Gastrocnemius medialis (tissue), 4 donors: ENCODE measurements at places on chromosomes 16 and 17. TPM values are rescaled to one million over a fixed set of nuclear protein-coding genes. Genes with fewer than 3 reads are reported as not detected.

- H3K27ac ChIP-seq = no peak overlapping the region
- no peak overlapping the region for H3K4me3 ChIP-seq
- DNase-seq = no peak
- H3K27me3 ChIP-seq = no peaks in the 10 kb centered on the region
- no peaks in the 10 kb centered on the region for H3K4me1 ChIP-seq
- no peaks in the 10 kb centered on the region for H3K36me3 ChIP-seq
These were observed 821.1 kb upstream of the EEF2KMT start for GRCh38 chr16:5918567-5919130.

DNA sequence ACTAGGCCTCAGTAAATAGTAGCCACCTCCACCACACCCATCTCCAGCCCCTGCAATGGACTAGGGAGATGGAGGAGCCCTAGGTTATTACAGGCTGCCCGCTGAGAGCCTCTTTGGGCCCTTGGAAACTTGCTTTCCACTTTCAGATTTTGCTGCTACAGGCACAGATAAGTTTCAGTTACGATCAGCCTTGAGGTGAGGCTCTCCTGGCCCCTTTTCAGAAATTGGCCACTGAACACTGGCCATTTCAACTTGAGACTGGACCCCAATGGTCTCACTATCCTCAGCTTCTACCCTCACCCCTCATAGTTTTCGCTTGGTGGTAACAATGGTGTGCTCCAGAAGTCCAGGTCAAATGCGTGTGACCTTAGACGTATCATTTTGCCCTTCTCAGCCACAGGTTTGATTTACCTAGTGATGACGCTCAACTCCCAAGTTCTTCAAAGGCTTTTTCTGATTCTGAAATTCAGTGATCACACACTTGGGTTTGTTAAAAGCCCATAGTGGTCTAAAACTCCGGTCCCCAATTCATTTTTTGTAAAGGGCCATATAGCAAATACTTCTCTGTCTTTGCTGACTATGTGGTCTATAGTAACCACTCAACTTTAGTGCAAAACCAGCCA lies 1.0 kb downstream of the PMM2 start:
- DNase-seq = no peak
- peak overlapping the region; percentile 98 for H3K27ac ChIP-seq
- no peaks in the 10 kb centered on the region for H3K27me3 ChIP-seq
- peak overlapping the region; percentile 97 for H3K4me3 ChIP-seq

GRCh38 chr16:88442727-88443576 lies 10.1 kb upstream of the ZFPM1 start:
- no peaks in the 10 kb centered on the region for H3K27me3 ChIP-seq
- no peak overlapping the region for H3K4me3 ChIP-seq
- H3K36me3 ChIP-seq = no peaks in the 10 kb centered on the region
- peak; percentile 47 for DNase-seq
- no peak overlapping the region for H3K27ac ChIP-seq

DNA sequence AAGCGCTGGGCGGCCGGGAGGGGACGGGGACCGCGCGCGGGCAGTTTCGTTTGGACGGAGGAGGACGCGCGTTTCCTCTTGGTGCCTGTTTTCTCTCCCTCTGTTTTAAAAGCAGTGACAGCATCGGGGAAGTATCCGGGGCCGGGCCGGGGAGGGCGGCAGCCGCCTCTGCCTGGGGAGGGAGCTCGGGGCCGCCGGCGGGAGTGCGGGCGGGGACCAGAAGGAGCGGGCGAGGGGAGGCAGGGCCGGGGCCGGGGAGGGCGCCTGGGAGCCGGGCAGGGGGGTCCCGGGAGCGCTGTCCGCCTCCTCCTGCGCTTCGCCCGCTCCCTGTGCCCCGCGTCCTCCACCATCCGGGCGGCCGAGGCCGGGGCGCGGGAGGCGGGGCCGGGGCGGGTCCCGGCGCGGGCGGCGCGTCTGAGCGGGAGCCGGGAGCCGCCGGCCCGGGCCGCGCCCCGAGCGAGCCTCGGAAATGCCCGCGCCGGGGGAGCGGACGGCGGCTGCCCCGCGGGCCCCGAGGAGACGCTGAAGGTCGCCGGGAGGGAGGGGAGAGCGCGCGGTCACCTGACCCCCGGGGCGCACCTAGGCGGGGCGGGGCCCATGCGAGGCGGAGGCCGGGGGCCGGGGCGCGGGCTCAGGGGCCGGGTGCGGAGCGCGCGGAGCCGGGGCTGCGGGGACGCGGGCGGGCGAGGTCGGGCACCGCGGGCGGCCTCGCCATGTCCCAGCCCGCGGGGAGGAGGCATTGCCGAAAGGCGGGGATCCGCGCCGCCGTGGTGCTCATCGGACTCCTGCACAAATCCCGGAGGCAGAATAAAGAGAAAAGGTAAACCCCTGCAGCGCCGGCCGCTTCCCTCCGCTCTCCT lies 57.3 kb downstream of the RAP1GAP2 start:
- no peak for DNase-seq
- peaks cover 10% of the 10 kb centered on the region for H3K4me1 ChIP-seq
- peak overlapping the region; percentile 63 for H3K27ac ChIP-seq
- no peaks in the 10 kb centered on the region for H3K36me3 ChIP-seq
- peak overlapping the region; percentile 60 for H3K4me3 ChIP-seq

DNA sequence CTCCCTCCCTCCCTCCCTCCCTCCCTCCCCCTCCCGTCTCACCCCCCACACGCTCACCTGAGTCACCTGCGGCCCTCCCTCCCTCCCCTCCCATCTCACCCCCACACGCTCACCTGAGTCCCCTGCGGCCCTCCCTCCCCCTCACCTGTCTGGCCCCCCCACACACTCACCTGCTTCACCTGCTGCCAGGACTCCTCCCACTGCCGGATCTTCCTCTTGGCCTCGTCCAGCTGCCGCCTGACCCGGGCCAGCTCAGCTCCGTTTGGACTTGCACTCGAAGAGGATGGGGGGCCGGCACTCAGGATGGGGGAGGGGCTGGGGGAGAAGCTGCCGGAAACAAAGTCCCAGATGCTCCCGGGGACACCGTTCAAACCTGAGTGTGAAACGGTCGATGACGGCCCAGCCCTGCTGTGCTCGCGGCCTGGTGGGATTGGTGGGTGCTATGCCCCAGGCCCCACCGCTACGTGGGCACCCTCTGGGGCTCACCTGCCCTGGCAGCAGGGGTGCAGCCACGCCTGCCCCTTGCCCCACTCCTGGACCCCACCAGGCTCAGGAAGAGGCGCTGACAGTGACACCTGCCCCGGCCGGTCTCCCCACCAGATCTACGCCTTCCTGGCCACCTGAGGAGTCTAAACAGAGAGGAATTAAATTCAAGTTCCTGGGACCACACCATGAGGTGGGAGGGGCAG lies 15.9 kb downstream of the GNPTG start:
- no peaks in the 10 kb centered on the region for H3K27me3 ChIP-seq
- H3K36me3 ChIP-seq = peaks cover 55% of the 10 kb centered on the region
- no peak overlapping the region for H3K27ac ChIP-seq
- no peaks in the 10 kb centered on the region for H3K4me1 ChIP-seq
- no peak overlapping the region for H3K4me3 ChIP-seq

DNA sequence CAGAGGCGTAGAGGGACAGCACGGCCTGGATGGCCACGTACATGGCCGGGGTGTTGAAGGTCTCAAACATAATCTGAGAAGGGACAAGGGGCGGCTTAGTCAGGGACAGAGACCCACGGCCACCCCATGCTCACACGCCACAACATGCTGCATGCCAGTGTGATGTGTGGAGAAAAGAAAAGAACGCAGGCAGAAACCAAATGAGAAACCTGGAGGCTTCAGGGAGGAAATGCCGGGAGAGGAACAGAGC lies 1.1 kb downstream of the ACTG1 start:
- peak overlapping the region; percentile 100 for H3K27ac ChIP-seq
- DNase-seq = no peak
- peaks cover 36% of the 10 kb centered on the region for H3K4me1 ChIP-seq

DNA sequence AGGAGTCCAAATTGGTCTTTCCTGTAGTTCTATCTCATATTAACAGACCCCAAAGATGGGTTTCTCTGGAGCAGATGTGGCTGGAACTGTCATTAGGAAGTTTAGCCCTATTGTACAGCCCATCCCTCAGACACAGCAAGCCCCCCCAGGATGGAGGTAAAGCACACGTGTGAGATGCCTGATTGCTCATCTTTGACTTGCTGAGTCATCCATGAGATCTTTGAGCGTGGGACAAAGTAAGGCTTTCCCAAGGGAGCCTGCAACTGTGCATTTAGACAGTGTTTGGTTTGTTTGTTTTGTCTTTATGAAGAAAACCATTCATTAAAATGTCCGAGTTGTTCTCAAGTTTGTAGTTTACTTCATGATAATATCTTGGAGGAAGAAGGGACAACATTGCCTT lies 145.3 kb upstream of the CDH13 start:
- no peak for DNase-seq
- no peak overlapping the region for H3K27ac ChIP-seq
- H3K4me3 ChIP-seq = no peak overlapping the region
- H3K36me3 ChIP-seq = no peaks in the 10 kb centered on the region

GRCh38 chr17:31748881-31749280 lies 110.2 kb downstream of the COPRS start:
- no peak overlapping the region for H3K27ac ChIP-seq
- H3K36me3 ChIP-seq = no peaks in the 10 kb centered on the region
- DNase-seq = no peak
- H3K4me1 ChIP-seq = peaks cover 3% of the 10 kb centered on the region
- no peaks in the 10 kb centered on the region for H3K27me3 ChIP-seq
- H3K4me3 ChIP-seq = no peak overlapping the region

DNA sequence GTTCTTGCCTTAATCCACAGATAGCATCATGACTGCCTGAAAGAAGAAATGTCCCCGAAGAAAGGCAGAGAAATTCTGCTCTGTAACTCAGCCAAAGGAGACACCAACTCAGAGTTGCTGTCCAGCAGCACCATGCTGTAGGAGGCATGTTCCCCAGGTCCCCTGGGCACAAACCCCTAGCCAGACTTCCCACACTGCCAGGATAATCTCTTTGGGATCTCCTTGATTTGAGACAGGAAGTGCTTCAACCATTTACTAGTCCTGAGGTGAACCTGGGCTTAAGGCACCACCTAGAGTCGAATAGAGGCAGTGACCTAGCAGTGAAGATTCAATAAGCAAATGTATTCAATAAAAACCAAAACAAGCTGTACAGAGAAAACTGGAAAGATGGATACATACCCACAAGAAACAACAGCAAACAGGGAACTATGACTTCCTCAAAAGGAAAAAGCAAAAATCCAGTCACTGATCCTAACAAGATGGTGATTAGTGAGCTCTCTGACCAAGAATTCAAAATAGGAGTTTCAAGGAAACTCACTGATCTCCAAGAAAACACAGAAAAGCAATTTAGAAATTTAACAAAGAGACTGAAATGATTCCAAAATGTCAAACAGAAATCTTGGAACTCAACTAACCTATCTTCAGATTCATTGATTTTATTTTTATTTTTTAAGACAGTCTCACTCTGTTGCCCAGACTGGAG lies 5.7 kb downstream of the OR4D2 start:
- peaks cover 5% of the 10 kb centered on the region for H3K27me3 ChIP-seq
- no peaks in the 10 kb centered on the region for H3K4me1 ChIP-seq
- H3K27ac ChIP-seq = no peak overlapping the region
- no peak overlapping the region for H3K4me3 ChIP-seq

DNA sequence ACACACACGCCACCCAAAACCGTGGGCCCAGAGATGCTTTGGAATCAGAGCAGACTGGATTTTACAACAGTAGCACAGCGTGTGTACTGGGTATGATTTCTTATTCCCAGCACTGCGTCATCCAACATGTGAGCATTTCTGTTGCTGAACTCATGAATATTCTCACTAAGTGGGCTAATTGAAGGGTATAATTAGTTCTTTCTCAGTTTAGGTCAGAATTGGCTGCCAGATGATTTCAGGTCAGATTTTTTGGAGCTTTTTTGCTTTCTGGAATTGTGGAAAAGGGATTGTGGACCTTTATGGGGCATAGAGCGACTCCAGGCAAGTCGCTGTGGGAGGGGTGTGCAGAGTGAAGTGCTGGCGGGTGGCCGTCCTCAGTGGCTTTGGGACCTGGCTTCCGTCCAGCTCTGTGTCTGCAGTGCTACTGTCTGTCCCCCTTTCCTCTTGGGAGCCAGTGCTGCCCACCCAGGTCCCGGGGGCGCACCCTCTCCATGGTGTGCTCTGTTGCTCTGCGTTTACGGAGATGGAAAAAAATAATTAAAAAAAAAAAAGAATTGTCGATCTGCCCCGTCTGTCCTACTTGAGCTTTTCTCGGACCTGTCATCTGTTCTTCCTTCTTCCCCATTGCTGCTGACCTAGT lies 25.0 kb downstream of the FOXK2 start:
- no peaks in the 10 kb centered on the region for H3K27me3 ChIP-seq
- no peak for DNase-seq
- H3K36me3 ChIP-seq = no peaks in the 10 kb centered on the region

DNA sequence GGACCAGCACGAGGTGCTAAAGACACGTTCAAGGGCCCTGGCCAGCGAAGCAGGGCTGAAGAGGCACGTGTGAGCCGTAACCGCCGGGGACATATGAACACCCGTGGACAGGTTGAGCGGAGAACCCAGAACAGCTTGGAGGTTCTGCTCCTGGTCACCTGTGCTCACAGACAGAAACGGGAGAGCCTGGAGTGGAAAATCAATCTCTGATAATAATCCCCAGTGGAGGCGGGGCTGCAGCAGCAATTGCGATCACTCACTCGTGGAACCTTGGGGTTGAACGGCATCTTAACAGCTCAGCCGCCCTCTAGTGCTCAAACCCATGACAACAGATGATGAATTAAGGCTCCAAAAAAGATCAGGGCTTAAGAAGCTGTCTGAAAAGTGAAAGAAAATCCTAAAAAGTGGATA lies 25.6 kb downstream of the WIPI1 start:
- DNase-seq = no peak
- no peak overlapping the region for H3K4me3 ChIP-seq
- H3K27me3 ChIP-seq = no peaks in the 10 kb centered on the region
- H3K36me3 ChIP-seq = no peaks in the 10 kb centered on the region
- H3K4me1 ChIP-seq = peaks cover 21% of the 10 kb centered on the region

DNA sequence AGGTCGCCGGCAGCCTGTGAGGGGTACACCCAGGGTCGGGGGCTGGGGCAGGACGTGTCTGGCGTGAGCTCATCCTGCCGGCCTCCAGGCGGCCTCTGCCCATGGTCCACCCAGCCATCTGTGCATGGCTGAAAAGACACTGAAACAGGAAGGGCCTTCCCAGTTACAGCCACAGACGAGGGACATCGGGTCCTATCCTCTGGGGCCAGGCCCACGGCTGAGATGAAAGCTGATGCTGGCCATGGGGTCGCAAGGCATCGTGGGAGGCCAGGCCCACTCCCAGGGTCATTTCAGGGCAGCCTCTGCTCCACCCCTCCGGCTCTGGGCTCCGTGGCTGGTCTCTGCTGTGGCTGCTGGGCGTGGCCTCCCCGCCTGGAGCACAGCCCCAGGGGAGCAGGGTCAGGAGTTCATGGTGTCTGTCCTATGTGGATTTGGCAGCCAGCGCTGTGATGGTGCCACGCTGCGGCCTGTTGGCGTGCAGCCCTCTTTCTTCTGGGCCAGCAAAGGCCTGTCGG lies 16.6 kb upstream of the ATP6V0C start:
- DNase-seq = peak; percentile 81
- H3K27ac ChIP-seq = peak overlapping the region; percentile 46
- H3K27me3 ChIP-seq = no peaks in the 10 kb centered on the region
- peaks cover 36% of the 10 kb centered on the region for H3K4me1 ChIP-seq
- H3K36me3 ChIP-seq = no peaks in the 10 kb centered on the region

ABCC12 gene
- total RNA-seq = 0.16 TPM

KRT28 gene
- not detected for total RNA-seq

KCNJ16 gene
- total RNA-seq = not detected
